Hematopoietic multipotent progenitor cell treated with erythropoietin and hydrocortisone succinate and interleukin-3 and kit ligand, for 8 days (in vitro differentiated cells): ENCODE measurements at places on chromosomes 11 and 22.

DNA sequence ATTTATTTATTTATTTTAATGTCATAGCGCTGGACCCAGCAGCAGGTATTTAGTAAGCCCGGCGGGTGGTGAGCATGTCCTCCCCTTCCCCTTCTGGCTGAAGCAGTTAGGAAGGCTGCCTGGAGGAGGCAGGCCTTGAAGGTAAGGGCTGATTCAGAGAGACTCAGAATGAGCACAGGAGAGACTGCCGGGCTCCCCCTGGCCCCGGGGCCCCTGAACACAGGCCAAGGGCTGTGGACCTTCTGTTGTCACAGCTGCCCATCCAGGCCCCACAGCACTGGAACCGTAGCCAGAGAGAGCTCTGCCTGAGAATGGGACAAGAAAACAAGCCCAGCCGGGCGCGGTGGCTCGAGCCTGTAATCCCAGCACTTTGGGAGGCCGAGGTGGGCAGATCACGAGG, 52.8 kb downstream of the KCNJ4 start:
- no peak for DNase-seq

DNA sequence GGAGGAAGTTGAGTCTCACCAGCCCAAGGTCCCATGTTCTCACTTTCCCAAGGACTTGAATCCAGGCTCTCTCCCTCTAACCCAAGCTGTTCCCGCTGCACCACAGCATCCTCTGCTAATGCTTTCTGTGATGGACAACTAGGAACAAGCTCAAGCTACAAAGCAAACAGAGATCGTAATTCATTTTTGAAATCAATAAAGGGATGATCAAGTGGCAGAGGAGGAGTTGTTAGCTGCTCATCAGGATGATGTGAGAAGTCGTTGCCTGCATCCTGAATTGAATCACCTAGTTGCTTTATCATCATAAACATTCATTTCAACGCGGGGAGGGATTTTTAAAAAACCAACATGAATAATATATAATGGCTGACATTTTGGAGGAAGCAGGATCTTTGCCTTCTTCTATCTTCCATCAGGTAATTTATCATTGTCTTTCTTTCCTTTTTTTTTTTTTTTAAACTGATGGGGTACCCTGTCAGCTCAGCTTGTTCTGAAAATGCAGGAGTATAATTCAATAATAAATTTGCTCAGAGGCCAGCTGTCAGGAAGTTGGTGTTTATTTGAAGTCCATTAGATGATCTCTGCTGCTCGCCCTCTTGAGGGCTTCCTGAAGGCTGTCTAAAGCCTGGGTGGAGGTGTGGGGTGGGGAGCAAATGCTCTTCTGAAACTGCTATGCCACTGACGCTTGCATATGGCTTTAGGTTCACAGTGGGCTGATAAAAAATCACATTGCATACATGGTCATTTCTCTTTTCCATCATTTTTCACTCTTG, 174.4 kb upstream of the NARS2 start:
- no peak for DNase-seq

DNA sequence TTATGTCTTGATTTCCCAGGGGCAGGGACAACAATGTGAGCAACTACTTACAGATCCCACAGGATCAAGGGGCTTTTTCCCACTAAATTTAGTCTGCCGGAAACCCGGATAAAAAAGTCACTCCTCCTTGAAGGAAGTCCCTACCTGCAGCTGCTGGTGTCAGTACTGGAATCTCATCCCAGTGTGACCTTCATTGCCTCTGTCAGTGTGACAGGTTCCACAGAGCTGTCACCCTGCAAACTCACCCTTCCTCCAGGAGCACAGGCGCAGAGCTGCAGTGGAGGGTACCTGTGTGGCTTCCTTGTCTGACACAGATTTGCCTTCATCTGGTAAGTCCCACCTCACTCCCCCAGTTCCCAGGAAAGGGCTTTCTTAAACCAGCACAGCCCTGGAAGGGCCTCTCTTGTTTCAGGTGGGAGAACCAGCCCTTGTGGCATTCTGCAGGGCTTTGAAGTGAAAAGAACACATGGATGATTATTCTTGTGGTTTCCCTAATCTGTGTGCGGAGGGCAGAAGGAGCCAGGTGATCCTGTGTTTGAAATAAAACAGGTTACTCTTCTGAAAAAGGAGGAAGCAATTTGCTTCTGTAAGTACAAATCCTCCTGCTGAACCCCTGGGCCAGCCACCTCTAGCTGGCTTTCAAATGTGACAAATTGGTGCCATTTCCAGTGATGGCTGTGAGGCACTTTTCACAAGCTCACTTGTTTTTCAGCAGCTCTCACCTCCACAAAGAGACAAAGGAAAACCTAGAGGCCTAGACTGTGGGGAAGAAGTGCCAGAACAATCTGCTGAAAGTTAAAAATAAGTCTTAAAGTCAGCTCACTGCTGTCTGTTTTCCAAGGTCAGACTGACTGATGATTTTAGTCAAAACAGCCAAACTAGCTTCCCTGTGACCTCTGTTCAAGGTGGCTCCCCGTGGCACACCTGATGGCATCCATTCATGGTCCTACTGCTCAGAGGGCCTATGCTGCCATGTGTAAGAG, 9.2 kb upstream of the PRSS23 start:
- DNase-seq = no peak

GRCh38 chr11:28505232-28505631, 397.0 kb downstream of the METTL15 start:
- no peak for DNase-seq

GRCh38 chr11:96464700-96465307, 75.0 kb downstream of the JRKL start:
- peak; percentile 69 for DNase-seq

- DNase-seq = no peak
Observed at GRCh38 chr22:50242406-50242949, 2.3 kb downstream of the TUBGCP6 start.

DNA sequence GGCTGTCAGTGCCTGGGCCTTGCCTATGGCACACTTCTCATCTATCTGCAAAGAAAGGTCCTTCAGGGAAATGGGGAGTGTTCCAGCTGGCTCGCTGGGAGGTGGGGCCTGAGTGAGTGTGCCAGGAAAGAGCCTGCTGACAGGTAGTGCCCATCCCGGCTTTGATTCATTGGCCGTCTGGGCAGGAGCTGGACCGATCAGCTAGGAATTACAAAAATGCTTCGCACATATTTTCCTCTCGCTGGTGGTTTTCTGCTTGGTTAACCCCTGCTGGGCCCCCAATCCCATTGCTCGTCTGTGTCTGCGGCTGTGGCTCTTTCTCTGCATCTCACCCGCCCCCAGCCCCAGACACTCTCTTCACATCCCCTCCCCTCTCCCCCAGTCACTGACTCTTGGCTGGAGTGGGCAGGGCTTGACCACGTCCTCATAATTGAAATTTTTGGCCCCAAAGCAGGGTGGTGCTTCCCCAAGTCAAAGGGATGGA, 10.8 kb downstream of the LIF start:
- no peak for DNase-seq

GRCh38 chr11:16598032-16598431, 140.4 kb upstream of the C11orf58 start:
- DNase-seq = no peak

GRCh38 chr22:42317008-42317407, 46.6 kb upstream of the TCF20 start:
- peak; percentile 66 for DNase-seq

- peak; percentile 95 for DNase-seq
Observed at GRCh38 chr11:77637345-77638165, at the start of gene CLNS1A. Gene CLNS1A, minus strand, starts transcription at chr11:77637794. Its CDS starts 80 bp downstream, at chr11:77637714.

DNA sequence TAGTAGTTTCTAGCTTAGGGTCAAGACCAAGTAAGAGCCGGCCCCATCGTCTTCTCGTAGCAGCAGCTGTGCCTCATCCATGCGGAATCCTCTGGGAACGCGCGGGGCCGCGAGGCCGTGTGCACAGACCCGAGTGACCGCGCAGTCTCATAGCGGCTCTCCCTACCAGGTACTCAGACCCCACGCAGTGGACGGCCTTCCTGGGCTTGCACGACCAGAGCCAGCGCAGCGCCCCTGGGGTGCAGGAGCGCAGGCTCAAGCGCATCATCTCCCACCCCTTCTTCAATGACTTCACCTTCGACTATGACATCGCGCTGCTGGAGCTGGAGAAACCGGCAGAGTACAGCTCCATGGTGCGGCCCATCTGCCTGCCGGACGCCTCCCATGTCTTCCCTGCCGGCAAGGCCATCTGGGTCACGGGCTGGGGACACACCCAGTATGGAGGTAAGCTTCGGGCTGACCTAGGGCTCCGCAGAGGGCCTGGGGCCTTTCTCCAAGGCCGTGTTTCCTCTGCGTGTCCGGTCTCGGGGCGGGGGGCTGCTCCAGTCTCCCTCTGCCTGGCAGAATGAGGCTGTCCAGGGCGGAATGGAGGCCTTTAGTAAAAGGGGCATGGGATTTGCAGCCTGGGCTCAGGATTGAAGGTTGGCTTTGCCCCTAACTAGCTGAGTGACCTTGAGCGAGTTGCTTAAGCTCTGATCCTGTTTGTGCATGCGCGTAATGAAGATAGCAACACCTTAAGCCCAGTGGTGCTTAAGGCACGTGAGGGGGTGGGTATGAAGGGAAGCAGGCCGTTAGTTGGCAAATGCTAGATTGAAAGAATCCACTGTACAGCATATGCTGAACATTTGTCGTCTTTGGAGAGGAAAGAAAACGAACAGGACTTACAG, 48.9 kb downstream of the ST14 start:
- no peak for DNase-seq

GRCh38 chr11:65288706-65289536, 25.7 kb upstream of the CDC42EP2 start:
- DNase-seq = peak; percentile 53

DNA sequence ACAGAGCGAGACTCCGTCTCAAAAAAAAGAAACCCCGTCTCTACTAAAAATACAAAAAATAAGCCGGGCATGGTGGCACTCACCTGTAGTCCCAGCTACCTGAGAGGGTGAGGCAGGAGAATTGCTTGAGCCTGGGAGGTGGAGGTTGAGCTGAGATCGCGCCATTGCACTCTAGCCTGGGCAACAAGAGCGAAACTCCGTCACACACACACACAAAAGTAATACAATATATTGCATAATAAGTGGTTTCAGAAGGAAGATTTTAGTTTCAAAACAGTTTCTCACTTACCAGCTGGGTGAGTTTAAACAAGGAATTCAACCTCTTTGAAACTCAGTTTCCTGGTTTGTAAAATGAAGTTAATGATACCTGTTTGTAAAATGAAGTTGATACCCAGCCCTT, 32.7 kb upstream of the HTR3A start:
- DNase-seq = no peak

- no peak for DNase-seq
Observed at GRCh38 chr11:134001088-134001487, 44.3 kb upstream of the IGSF9B start.

DNA sequence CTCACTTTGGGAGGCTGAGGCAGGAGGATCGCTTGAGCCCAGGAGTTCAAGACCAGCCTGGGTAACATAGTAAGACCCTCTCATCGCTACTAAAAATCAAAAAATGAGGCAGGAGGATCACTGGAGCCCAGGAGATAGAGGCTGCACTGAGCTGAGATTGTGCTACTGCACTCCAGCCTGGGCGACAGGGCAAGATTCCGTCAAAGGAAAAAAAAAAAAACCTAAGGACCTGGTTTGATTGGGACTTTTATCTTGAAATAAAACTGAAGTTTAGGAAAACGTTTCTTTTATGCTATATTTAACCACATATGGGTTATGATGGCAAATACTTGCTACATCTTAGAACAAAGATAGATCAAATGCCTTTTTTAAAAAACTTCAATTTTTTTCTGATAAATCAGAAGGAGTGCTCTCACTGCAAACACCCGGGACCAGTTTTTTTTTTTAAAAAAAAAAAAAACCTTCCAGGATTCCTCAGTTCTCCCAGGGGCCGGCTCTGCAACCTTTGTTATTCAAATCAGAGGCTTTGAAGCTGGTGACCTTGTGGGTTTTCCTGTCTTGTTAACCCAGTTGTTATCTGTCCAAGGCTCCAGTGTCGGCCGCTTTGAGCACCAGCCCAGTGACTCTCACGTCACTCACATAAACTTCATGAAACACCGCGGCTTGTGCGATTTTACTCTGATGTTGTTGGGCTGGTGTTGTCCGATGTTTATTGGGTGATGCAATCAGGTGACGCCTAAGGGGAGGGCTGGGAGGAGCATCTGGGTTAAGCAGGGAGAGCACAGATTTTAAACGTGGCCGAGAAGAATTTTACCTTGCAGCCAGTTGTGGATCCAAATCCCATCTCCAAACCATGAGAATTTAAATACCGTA, 24.7 kb upstream of the SLC22A12 start:
- DNase-seq = peak; percentile 6

- no peak for DNase-seq
Observed at GRCh38 chr11:34191578-34191977, 86.1 kb downstream of the NAT10 start.

GRCh38 chr11:111537336-111537860, 3.1 kb upstream of the LAYN start:
- DNase-seq = no peak

GRCh38 chr11:114033066-114033465, 26.4 kb upstream of the ZBTB16 start:
- no peak for DNase-seq

GRCh38 chr11:108562746-108563581, 30.6 kb downstream of the EXPH5 start:
- DNase-seq = no peak

- no peak for DNase-seq
Observed at GRCh38 chr11:69497221-69497787, 15.8 kb downstream of the LINC01488 start.

DNA sequence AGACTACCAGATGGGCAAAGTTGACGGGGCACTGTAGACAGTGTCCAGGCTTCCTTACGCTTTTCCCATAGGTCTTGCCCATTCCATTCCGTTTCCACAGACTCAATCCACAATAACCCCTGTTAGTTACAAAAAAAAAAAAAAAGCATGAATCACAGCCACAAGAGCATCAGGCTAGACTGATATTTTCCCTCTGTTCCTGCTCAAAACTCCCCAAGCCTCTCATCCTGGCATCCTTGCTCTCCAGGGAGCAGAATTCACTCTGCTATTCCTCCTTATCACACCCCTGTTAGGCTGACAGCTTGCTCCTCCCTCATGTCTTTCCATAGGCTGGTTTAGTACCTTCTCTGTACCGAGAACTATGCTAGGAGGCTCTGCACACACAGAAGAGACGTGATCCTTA, 42.2 kb downstream of the TMEM123 start:
- no peak for DNase-seq

- no peak for DNase-seq
Observed at GRCh38 chr11:125272821-125273220, 108.3 kb downstream of the PKNOX2 start.

GRCh38 chr11:2465202-2466068, 20.6 kb downstream of the KCNQ1 start:
- no peak for DNase-seq

DNA sequence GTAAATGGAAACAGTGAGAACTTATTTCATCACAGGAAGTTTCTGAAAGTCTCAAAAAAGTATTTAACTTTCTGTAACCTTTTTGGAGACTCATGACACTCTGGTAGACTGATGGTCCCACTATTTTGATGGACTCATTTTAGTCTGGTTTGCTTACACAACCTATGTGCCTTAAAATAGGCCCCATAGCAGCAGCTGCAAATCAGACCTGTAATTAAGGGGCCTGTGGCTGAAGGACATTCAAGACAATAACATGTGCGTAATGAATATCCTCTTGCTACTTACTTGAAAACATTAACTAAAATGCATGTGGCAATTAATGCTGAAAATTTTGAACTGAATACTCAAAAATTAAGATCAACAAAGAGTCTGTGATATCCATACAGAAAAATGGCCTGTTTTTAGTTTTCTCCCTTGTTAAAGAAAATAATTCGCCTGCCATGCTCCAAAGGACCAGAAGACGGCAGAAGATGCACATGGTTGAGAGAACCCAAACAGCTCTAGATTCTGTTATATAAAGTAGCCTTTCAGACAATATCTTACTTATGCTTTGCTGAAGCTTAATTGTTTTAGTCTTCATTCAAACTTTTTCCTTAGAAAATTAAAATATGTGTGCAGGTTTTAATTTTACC, 568.5 kb downstream of the KCNA4 start:
- no peak for DNase-seq
